WTC11 (cell line): ENCODE measurements at places on chromosomes 5 and 9.

DNA sequence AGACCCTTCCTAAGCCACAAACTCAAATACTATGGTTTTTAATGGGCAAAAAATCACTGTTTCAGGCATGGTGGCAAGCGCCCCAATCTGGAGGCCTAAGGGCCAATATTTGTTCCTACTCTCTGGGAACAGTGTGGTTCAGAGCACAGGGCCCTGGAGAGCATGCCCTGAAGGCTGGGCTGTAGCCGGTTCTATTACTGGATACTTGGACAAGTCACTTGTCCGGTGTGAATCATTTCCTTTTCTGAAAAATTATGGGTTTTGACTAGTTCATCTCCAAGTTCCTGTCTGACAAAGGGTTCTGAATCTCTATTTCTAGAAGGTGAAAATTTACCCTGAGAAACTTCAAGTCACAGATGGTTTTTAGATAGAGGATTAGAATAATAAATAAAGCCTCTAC lies 75.0 kb downstream of the OTULIN start:
- DNase-seq = no peak

DNA sequence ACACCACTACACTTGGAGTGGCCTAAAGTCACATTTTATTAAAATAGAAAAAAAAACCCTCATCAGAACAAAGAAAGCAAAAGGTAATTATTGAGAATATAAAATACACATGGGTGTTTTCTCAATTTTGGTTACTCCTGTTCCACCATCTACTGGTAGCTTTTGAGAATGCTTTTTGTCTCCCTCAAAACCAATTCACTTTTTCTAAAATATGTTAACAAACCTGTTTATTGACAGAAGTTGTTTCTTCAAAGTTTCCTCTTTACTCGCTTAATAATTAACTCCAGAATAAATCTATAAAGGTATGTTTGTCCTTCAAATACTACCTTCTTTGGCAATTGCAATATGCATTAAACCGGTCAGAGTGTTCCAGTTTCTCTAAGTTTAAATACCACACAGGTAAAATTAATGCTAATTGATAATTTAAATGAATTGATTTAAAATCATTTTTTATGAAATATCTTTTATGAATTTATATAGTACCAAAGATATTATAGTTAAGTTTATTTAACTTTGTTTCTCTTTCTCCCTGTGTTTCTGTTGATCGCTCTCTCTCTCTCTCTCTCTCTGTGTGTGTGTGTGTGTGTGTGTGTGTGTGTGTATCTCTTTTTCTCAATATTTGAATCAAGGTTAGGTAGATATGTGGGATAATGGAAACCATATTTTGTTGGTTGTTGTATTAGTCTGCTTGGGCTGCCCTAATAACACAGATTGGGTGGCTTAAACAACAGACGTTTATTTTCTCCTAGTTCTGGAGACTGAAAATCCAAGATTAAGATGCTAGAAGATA lies 487.4 kb downstream of the PRDM9 start:
- DNase-seq = no peak

DNA sequence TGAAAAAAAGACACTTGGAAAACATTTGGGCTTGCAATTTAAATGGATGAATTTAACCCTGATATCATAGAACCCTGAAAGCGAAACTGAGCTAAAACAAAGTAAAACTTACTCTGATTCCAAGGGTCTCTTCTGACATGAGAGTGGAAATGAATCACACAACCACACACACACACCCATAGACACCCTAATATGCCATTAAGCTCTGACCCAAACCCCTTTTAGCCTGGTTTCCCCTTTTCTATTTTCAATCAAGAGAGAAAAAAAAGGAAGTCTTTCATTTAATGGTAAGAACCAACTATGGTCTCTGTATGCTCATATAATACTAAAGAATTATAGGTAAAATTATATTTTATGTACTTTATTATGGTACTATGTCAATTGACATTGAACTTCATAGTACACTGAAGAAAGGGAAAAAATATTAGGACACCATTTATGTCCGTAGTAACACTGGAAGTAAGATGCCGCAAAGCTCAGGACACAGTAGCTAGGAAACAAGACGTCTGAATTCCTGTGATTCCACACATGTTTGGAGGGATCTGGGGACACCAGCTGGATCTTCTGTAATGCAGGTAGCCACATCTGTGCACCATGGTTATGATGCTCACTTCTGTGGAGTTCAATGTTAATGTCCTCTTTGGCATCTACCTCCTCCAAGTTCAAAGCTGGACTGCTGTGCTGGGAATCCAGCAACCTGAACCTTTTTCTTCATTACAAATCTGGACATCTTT lies 95.8 kb downstream of the PCSK1 start:
- no peak for DNase-seq

- no peak for DNase-seq
These were observed 94.0 kb downstream of the ZNF608 start for GRCh38 chr5:124652514-124652819.

GRCh38 chr5:113057557-113057984 lies 81.0 kb downstream of the DCP2 start:
- DNase-seq = no peak

- no peak for DNase-seq
These were observed 296.5 kb downstream of the DEPDC1B start for GRCh38 chr5:60403343-60404006.

GRCh38 chr9:106467113-106467864 lies 395.7 kb upstream of the ZNF462 start:
- DNase-seq = peak; percentile 68
